ENCODE measurements at places on chromosomes 16 and 17.

GRCh38 chr16:3573146-3573815 lies 3.9 kb downstream of the NLRC3 start:
- no peak for DNase-seq

- no peak for DNase-seq
Measured at GRCh38 chr16:29192329-29193247, 207.7 kb downstream of the LAT start.

- DNase-seq = no peak
Measured at GRCh38 chr16:82835487-82836155, 208.9 kb downstream of the CDH13 start.

GRCh38 chr17:77719806-77720205 lies 238.7 kb upstream of the TNRC6C start:
- no peak for DNase-seq

DNA sequence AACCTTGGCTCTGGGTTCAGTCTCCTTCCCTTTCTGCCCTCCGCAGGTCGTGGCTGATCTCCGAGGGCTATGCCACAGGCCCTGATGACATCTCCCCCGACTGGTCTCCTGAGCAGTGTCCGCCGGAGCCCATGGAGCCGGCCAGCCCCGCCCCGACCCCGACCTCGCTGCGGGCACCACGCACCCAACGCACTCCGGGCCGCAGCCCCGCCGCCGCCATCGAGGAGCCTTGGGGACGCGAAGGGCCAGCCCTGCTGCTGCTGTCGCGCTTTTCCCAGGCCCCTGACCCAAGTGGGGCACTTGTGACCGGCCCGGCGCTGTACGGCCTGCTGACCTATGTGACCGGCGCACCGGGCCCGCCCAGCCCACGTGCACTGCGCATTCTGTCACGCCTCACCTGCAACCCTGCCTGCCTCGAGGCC lies 5.1 kb downstream of the ARMC5 start:
- no peak for DNase-seq

DNA sequence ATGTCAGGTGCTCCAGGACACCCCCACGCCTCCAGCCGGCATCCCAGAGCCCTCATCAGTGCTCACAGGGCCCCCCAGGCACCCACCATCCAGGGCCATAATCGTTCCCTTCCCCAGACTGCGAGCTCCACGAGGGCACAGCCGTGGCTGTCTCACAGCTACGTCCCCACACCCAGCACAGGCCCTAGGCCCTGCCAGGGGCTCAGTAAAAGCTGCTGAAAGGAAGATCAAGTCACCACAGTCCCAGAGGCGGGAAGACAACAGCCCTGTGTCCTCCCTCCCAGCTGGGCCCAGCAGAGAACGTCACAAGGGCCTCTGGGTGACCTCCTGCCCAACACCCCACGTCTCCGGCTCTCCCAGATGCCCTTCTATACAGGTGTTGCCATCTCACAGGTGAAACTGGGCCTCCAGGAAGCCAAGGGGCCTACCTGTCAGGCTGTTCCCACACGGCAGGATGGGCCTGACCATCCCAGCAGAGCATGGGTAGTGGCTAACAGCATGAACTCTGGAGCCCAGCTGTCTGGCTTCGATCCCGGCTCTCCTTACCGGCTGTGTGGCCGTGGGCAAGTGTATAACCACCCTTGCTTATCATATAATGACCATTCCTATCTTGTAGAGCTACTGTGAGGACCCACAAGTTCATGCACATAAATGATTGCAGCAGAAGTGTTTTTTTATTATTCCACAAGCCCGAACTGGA lies 17.9 kb downstream of the ARL2BP start:
- DNase-seq = no peak

DNA sequence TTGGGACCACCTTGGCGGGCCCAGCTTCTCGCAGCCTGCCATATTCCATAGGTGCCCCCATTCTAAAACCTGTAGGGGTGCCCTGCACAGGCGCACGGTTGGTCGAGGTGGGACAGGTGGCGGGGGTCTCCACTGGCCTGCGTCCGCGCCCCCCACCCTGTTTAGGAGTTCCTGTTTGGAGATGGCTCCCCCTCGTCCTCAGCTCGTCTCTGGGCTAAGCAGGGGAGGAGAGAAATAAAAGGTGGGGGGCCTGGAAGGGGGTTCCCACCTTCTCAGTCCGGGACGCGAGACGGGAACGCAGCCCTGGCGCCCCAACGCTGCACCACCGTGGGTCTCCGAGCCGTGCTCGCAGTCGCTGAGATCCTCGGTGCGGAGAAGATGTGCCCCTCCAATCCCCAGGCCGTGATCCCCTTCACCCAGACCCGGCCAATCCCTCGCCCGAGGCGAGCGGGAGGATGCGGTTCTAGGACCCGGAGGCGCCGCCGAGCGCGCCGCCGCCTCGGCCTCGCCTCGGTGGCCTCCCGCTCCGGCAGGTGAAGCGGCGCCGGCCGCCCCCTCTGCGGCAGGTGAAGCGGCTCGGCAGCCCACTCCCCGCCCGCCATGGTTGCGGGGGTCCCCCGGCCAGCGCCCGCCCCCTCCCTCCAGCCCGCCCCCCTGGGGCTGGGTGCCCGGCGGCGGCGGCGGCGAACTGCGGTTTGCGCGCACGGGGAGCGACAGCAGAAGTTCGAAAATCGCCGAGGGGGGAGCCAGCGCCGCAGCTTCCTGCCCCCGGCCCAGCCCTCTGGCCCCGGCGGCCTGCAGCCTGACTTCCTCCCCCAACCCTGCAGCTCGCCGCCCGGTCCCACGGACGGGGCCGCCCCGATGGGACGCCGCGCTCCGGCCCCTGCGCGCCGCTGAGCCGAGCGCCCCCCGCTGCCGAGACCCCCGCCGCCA lies at the start of gene FMNL1:
Gene FMNL1, plus strand, starts transcription at position 805 of the 933 bp plus-strand sequence. CDS start 240 bp downstream, outside the sequence.
- DNase-seq = peak; percentile 66

- no peak for DNase-seq
Measured at GRCh38 chr17:17820463-17821158, 16.2 kb downstream of the SREBF1 start.

GRCh38 chr17:78378225-78379130 lies at the start of gene PGS1:
TSS of gene PGS1 (plus strand) at chr17:78378649. CDS start at chr17:78378666, 17 bp downstream.
- DNase-seq = peak; percentile 80

DNA sequence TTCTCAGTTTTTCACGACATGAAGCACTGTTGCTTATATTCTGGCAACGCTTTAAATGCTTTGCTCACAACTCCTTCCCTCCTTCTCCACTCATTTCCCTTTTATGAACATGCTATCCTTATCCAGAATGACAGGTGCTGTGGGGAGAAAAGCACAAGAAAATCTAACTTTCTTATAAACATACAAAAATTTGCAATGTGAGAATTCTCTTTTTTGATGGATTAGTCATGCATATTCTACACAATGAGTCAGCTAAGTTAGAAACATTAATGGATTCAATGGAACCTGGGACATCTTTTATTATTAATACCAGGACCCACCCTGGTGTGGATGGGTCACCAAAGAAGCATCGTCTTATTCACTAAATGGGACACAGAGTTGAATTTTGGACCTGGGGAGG lies 234.6 kb upstream of the CDH5 start:
- DNase-seq = no peak

DNA sequence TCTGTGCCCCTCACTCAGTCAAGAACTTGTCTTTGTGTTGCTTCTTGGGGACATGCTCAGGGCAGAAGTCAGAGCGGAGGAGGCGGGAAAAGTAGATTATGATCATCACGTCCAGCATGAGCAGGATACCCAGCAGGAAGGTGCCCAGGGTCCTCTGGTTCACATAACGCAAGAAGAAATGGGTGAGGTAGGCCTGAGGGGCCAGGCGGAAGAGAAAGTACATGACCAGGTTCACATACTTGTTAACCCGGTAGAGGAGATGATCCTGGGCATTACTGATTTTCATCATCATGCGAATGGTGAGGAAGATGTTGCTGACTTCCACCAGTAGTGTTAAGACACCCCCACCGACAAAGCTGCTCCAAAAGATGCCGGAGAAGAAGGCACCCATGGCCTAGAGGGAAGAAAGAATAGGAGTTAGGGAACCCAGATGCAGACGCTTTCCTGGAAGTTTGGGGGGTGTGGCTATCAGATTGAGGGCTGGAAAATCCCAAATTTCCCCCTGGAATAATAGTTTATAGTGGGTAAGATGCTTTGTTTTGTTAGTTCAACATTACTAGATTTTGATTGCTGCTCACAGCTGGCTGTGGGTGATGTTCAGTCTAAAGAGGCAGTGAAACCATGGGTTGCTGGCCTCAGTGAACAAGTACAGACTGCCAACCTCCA lies 1.4 kb downstream of the TLCD1 start:
- DNase-seq = no peak

DNA sequence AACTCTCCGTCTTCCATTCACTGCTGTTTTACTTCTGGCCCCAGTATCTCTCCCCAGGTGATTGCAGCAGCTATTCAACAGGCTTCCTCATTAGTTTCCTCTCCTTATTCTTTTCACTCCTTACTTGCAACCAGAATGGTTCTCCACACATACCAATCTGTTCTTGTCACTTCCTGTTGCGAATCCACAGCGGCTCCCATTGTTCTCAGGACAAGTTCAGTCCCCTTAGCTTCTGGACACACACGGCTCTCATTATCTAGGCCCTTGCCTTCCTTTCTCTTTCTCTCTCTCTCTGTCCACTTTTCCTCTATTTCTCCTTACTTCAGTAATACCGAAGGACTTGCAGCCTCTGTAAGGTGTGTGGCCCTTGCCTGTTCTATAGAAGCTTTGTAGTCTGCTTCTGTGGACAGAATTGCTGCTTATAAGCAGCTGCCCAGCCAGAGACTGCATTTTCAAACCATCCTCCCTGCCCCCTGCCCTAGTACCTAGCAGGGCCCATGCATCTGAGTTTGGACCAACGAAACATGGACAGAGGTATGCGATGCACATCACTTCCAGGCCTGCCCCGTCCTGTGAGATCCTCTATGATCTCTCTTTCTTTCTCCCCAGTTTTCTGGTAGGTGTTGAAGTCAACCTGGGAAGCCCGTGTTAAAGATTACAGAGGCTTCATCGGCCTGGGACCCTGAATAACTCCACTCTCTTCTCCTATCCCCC lies 45.7 kb downstream of the VAT1L start:
- DNase-seq = no peak

- DNase-seq = no peak
Measured at GRCh38 chr16:7834771-7835431, 502.3 kb downstream of the RBFOX1 start.

GRCh38 chr17:38751808-38752307 lies 683 bp upstream of the PSMB3 start:
- peak; percentile 68 for DNase-seq

GRCh38 chr17:50917418-50917743 lies 51.2 kb upstream of the TOB1 start:
- DNase-seq = no peak

- DNase-seq = no peak
Measured at GRCh38 chr16:84881702-84882521, 62.1 kb downstream of the CRISPLD2 start.

- DNase-seq = no peak
Measured at GRCh38 chr17:8117980-8118768, at the start of gene ALOXE3. TSS of gene ALOXE3 (minus strand) at chr17:8118514. CDS start at chr17:8117990, 524 bp downstream.

DNA sequence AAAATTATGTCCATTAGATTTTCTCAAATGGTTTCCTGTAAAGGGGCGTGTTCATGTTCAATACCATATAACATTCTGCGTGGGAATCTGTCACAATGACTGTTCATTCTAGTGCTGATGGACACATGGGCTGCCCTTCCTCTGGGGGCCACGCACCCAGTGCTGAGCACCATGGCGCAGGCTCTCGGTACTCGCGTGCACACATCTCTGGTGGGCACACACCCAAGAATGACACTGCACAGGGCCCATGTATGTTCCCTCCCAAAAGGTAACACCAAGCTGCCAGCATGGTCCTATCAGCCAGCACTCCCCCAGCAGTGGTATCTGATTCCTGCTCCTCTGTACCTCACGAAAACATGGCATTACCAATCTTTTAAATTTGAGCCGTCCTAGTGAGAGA lies 13.7 kb downstream of the B9D1 start:
- no peak for DNase-seq

DNA sequence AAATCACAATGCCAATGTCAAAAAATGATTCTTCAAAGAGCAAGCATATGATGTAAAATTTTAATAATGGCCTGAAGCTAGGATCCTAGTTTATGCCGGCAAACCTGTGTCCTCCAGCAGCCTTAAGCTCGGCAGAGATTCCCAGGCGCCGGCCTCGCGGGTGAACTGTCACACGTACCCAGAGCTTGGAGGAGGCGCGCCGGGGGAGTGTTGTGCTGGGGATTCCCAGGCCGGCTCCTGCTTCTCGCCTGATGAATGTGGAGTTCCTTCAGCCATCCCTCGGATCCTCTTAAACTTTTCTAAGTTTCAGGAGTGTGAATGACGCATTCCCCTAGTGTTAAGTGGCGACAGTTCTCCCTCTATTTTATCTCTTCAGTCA lies 19.1 kb upstream of the NTN1 start:
- DNase-seq = no peak

DNA sequence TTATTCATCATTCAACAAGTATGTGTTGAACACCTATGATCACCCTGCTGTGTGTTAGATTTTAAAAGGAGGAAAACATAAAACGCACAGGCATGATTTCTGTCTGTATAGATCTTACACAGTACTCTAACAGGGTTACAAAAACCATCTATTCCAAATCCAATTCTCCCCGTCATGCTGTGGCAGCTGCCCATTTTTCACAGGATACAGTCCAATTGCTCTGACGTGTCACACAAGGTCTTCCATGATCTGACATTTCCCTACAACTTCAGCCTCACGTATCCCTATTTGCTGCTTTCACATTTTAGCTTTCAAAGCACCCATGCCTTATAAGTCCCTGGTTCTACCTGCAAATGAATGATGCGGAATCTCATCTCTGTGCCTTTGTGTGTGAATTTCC lies 67.0 kb upstream of the CNTNAP4 start:
- DNase-seq = no peak

DNA sequence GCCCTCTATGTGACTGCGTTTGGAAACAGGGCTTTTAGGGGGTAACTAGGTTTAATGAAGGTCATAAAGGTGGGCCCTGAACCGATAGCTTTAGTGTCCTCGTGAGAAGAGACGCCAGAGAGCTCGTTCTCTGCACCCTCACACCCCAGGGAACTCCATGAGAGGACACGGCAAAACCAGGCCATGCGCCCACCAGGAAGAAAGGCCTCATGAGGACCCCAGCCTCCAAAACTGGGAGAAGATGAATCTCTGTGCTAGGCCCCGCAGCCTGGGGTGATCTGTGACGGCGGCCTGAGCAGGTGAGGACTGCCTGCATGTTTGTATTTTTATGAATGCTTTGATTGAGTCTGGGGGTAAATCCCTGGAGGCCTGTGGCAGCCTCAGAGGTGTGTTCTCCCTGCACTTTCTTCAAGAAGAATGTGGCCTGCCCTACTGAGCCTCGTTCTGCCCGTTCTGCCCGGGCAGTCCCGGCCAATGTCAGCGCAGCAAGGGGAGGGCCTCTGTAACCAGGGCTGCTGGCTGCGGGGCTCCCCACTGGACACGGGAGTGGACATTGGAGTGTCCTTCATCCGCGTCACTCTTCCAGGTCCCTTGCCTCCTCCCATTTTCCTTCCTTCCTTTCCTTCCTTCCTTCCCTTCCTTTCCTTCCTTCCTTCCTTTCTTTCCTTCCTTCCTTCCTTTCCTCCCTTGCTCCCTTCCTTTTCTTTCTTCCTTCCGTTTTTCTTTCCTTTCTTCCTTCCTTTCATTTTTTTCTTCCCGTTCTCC lies 6.8 kb upstream of the RNF213 start:
- no peak for DNase-seq

Measured in stimulated activated CD4-positive, alpha-beta T cell treated with anti-CD3 and anti-CD28 coated beads, Interleukin-4, amount 100 ng/mL, for 4 hours (primary cell).